ENCODE measurements at places on chromosomes 2 and 18.

DNA sequence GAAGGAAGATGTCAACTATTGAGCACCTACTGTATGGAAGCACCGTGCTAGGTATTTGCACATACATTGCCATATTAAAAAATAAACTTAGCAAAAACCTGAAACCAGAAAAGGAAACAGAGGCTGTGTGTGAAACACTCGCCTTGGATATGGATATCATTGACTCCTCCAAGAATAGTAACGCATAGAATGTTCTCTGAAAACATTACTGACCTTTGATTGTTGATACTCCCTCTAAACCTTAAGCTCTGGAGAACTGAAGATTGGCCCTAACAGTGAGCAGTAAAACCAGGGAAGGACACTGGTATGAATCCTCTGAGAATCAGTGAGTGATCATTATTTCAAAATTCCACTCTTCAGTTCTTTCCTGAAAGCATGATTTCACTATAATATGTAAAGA, 236.8 kb downstream of the CDH20 start:
- DNase-seq, result no peak

DNA sequence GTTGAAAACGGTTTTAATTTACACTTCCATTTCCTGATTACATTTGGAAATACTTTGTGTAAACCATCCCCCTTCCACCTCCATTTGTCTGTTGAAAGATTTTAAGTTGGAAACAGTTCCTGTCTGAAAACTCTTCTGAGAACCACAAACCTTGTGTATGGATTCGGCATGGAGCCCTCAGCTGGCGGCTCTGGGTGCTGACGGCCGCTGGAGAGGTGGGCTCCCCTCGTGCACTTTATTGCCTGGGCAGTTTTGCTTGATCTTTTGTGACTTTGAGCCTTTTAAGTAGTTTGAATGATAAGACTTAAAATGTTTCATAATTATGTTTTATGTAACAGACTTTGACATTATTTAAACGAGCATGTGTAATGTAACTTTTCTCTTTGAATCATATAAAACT, 11.1 kb downstream of the KLF11 start:
- no peak for DNase-seq

DNA sequence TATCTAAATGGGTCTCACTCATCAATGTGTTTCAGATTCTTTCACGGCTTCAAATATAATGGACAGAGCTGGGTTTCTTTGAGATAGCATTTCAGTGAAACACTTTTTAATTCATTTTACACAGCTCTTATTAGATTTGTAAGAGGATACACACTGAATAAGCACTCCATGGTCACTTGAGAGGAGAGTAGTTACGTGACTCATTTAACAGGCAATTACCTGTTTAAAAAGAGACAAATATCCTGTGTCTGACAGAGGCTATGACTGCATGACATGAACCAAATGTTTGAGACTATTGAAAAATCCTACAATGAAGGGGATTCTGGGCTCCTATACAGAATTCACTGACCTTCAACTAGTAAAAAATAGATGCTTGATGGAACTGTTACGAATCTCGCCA, 786.9 kb downstream of the EPHA4 start:
- DNase-seq, result no peak

GRCh38 chr2:241122376-241123002, 20.4 kb upstream of the MTERF4 start:
- no peak for DNase-seq

DNA sequence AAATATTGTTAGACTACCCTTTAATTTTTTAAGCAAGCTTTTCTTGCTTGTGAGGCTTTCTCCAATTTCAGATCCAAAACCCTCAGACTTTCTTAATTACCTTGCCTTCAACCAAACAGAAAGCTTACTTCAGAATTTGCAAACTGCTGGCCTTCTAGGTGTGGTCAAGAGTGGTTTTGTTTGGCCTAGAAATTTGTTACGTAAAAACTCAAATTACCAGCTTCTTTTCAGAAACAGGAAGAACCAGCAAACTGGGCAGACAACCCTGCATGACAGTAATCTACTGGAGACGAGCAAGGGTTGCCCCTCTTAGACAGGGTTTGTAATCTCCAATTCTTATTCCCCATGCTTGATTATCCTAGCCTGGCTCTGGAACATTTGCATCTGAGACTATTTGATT, 27.1 kb downstream of the SRBD1 start:
- DNase-seq, result no peak

DNA sequence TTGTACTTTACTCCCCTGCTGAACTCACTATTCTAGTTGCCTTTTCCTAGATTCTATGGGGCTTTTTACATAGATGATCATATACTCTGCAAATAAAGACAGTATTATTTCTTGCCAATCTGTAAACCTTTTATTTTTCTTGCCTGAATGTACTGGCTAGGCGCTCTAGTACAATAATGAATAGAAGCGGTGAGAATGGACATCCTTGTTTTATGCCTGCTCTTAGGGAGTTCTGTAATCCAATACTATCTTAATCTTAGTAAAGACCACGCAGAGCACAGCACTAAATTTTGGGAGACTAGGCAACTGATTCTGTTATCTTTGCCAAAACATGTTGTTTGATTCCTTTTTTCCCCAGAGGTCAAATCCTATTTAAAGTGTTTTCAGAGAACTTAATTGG, 7.0 kb downstream of the KRCC1 start:
- no peak for DNase-seq
